ENCODE measurements at places on chromosomes 4 and X.

DNA sequence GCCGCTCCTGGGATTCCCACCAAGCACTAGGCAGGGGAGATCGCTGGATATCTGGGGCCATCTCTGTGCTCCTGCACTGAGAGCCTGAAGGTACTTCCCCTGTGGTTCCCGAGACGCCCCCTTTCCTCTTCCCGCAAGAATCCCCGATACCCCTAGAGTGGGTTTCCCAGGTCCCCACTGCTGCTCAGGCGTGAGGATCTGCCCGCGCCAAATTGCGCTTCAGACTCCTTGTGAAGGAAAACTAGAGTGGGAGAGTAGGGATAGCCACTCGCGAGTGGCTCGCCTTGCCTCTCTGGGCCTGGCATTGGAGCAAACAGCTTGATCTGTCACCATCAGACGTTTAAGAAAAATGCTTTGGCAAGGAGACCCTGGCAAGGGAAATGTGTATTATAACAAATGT is 1.5 kb downstream of the IL1RAPL2 start:
- DNase-seq: no peak

DNA sequence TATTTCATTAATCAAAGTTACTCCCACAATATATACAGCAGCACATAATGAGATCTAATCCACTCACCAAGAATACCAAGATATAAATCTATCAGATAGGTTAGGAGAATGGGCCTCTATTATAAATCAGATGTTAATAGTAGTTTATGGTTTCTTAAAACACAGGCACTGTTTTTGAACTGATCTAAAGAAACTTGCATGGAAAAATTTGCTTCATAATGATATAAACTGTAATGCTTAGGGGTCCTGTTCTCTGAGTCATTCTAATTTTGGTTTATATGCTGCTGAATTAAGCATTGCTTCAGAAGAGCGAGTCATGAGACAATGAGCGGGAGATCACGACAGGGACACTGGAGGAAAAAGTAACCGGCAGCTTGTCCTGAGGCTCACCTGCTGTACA is 113.3 kb upstream of the OTUD4 start:
- DNase-seq: no peak

DNA sequence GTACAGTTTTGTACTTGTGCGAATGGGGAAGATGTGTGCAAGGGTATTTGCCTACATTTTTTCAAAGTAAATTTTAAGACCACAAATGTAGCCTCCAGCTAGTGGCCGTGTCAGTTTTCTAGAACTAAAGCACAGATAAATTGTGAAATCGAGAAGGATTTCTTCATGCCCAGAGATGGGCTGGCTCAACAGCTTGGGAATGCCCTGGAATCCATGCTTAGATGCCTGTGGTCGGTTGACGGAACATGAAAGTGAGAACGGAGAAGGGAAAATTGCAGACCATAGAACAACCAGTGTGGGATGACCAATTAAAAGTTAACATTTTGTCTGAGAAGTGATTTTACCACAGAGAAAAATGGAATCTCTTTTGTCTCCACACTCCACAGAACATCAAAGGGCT is 73.2 kb upstream of the VCX2 start:
- DNase-seq: no peak

- no peak for DNase-seq
Measured at GRCh38 chr4:39181520-39181904, 817 bp upstream of the WDR19 start.

- no peak for DNase-seq
Measured at GRCh38 chrX:137847376-137847775, 281.4 kb downstream of the ZIC3 start.

DNA sequence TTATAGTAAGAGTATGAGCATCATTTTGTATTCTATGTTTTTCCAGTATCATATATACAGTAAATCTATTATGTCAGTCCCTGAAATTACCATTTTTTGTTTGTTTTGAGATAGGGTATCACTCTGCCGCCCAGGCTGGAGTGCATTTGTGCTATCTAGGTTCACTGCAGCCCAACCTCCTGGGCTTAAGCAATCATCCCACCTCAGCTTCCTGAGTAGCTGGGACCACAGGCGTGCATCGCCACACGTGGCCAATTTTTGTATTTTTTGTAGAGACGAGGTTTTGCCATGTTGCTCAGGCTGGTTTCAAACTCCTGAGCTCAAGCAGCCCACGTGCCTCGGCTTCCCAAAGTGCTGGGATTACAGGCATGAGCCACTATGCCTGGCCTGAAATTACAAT is 85.6 kb downstream of the ZNF330 start:
- DNase-seq: no peak

GRCh38 chrX:132786217-132786616 is 172.2 kb downstream of the HS6ST2 start:
- no peak for DNase-seq

GRCh38 chr4:25937801-25938200 is 23.8 kb downstream of the SMIM20 start:
- DNase-seq: no peak

DNA sequence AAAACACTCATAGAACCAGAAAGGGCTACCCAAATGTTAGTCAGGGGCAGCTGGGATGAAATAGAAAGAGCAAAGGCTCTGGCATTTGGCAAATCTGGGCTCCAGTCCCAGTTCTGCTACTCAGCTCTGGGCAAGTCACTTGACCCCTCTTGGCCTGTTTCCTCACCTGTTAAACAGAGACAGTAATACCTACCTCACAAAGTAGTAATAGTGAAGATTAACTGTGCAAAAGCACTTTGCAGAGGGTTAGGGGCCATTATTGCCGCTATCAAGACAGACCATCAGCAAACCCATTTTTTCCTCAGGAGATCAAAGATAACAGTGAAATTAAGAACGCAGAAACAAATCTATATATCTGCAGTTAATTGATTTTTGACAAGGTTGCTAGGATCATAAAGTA is 20.6 kb downstream of the ZBTB33 start:
- no peak for DNase-seq

GRCh38 chr4:3879681-3880614 is 113.8 kb downstream of the ADRA2C start:
- peak; percentile 40 for DNase-seq

- peak; percentile 31 for DNase-seq
Measured at GRCh38 chrX:41688835-41689234, at the start of gene GPR34. Gene GPR34 (plus strand): TSS chrX:41688973. CDS start chrX:41695634, 6,661 bp downstream.

DNA sequence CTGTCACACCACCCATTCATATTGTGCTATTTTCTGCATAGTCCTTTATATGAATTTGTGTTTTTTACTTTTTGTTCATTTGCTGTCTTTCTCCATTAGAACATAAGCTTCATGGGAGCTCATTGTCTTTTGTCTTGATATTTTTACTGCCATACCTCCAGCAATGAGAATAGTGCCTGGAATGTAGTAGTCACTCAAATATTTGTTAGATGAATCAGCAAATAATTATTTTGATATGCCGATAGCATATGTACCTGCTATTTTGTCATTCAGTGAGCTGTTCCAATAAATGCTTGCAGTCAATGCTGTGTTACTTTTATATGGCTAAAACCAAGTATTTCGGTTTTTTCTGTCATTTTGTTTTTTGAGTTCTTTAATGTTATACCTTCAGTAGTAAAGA is 43.5 kb upstream of the SLC25A31 start:
- no peak for DNase-seq

DNA sequence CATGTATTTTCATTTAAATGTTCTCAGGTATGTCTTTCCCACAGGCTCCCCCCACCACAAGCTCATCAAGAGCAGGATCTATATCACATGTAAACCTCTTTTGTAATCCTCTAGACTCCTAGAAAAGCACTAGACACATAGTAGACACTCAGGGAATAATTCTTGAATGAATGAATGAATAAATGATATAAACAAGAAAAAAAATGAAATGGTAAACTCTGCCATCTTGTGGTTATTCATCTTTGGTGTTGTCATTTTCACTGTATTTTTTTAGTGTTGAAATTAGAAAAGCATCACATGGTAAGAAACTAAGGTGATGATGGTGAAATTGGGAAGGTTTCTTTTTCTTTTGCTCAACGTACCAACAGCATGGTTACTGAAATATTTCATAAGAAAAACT is 34.2 kb upstream of the C1GALT1C1 start:
- no peak for DNase-seq

DNA sequence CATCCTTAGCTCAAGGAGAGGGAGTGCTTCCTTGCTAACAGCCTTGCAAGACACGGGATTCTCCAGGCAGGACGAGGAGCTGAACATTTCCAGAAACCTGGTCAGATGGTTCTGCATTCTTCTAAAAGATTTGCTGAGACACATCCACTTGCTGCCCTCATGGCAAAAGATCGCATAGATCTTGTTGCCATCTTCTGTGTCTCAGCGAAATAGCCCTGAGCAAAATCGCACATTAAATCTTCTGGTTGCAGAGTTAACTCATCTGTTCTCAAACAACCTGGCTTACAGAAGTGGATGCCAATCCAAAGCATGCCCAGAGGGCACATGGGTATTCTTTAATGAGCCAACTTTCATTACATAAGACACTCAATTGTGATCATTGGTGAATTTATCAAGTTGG is 167.5 kb downstream of the PRKX start:
- no peak for DNase-seq

DNA sequence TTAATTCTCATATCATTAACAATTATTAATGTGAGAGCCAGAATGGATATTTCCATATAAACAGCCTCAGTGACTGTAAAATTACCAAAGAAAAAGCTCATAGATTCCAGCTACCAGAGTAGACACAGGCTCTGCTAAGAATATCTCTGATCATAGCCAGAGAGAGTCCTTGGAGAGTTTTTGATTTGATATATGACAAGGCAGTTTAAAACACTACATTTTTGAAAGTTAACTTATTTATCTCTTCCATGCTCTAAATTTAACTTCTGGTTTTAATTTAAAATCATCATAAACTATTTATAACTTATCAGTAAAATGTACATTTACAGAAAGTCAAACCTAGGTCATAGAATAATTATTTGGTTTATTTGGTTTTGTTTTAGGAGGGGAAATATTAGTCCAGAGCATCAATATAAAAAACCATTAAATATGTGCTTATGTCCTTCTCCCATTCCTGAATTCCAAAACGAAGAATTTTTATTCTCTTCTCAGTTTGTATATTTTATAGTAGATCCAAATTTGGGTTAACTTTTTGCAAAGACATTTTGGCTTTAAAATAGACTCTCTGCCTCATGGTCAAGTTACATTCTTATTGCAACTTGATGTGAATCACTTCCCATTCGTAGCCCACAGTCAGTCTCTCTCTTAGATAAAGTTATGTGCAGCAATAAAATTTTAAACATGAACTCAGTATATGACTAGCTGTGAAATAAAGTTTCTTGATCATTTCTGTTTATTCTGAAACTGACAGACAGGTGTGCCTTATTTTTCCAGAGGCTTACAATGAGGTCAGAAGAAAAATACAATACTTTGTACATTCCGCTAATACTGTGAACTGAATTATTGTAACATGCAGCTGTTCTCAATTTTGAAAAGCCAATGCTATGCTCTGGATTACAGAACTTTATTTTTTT is 267.1 kb downstream of the PAPSS1 start:
- DNase-seq: no peak

GRCh38 chr4:80309294-80310004 is 26.1 kb upstream of the CFAP299 start:
- DNase-seq: no peak

DNA sequence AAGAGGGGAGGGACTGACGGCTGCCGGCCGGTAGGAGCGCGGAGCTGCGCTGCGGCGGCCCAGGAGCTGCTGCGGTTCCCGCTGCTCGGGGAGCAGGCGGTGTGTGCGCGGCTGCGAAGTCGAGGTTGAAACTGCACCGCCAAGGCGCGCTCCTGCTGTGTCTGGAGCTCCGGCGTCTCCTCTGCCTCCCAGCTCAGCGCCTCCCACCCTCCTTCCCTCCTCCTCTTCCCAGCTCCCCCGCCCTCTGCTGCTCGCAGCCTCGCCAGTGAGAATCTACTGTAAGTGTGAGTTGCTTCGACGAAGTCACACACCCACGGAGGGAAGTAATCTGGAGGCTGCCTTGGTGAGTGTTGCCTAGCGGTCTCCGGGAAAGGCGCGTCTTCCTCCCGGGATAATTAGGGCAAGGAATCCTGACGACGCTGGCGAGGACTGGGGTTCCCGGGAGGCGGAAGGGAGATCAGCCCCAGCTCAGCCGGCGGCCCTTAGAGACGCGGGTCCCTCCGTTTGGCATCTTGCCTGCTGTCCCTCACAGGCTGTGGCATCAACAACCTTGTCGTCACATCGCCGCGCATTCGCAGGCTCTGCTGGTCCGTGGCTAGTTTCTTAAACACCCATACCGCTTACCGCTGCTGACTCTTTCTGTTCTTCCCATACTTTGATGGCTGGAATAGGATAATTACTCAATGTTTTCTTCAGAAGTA is at the start of gene EPHA5:
TSS of gene EPHA5 (minus strand) at position 159 of the 701 bp plus-strand sequence. CDS start 747 bp downstream, outside the sequence.
- DNase-seq: no peak

- no peak for DNase-seq
Measured at GRCh38 chr4:70651864-70652506, 14.3 kb downstream of the JCHAIN start.

DNA sequence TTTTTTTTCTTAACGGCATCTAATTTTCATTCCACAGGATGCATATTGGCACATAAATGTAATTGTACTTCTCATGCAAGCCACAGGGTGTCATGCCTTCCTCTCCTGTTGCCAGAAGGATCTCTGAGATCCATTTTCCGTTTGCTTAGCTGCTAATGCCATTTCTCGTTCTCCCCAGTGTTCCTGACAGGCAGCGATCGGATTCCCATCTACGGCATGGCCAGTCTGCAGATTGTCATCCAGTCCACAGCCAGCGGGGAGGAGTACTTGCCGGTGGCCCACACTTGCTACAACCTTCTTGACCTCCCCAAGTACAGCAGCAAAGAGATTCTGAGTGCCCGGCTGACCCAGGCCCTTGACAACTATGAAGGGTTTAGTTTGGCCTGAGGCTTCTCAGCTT is 8.9 kb upstream of the NAP1L5 start:
- DNase-seq: no peak

- no peak for DNase-seq
Measured at GRCh38 chr4:128346054-128346716, 58.6 kb upstream of the PGRMC2 start.

DNA sequence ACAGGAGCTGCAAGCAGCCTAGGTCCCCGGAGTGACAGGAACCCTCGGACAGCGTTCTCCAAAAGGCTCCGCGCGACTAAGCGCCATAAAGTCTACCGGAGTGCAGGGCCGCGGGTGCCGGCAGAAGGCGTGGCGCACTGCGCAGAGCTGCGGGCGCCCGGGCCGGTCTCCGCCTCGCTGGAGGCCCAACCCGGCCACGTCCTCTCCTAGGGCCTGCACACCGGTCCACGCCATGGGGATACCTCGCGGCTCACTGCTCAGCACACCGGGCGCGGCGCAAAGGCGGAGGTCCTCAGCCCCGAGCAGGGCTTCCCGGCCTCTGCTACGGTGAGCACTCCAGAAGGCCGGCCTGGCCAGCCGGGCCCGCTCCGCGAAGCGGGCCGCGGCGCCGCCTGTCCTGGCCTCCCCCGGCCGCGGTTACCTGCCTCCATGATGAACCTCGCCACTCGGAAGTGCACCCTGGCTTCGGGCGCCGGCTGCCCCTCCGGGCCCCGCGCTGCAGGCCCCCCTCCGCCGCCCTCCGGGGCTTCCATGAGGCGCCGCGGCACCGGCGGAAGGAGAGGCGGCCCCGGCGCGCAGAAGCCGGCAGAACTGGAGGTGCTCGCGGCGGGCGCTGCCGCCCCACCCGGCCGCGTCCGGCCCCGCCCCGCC is at the start of gene CCNQ:
TSS of gene CCNQ (minus strand) at position 599 of the 651 bp plus-strand sequence. CDS start at position 533, 66 bp downstream.
- peak; percentile 31 for DNase-seq
